ENCODE measurements at places on chromosomes 2 and 18.

GRCh38 chr2:77155511-77155910, 366.7 kb downstream of the LRRTM4 start:
- no peak for DNase-seq

DNA sequence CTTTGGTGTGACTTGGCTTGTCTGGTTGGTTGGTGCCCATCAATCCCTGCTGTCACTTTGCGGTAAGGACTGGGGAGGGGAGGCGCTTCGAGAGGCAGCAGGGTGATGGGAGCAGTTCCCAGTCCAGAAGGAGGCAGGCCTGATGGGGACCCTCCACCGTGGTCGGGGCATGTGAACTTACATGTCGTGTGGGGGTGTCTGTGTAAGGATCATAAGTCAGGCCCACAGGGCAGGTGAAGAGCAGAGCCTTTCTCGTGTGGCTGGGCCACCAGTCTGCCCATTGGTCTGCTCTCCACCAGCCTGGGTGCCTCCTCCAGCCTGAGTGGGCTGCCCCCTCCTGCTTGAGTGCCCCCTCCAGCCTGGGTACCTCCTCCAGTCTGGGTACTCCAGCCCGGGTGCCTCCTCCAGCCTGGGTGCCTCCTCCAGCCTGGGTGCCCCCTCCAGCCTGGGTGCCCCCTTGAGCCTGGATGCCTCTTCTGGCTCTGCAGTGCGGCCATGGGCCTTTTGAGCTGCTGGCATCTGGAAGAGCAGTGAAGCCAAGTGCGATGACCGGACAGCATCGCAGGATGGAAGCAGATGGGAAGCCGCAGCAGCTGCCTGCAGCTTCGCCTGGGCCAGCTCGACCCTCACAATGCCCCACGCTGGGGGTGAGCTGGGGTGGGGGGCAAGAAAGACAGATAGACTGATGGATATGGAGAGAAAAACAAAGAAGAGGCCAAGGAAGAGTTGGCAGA, 25.0 kb downstream of the ATOH8 start:
- no peak for DNase-seq

- DNase-seq, result no peak
Measured at GRCh38 chr2:187210726-187211125, 237.3 kb downstream of the CALCRL start.

DNA sequence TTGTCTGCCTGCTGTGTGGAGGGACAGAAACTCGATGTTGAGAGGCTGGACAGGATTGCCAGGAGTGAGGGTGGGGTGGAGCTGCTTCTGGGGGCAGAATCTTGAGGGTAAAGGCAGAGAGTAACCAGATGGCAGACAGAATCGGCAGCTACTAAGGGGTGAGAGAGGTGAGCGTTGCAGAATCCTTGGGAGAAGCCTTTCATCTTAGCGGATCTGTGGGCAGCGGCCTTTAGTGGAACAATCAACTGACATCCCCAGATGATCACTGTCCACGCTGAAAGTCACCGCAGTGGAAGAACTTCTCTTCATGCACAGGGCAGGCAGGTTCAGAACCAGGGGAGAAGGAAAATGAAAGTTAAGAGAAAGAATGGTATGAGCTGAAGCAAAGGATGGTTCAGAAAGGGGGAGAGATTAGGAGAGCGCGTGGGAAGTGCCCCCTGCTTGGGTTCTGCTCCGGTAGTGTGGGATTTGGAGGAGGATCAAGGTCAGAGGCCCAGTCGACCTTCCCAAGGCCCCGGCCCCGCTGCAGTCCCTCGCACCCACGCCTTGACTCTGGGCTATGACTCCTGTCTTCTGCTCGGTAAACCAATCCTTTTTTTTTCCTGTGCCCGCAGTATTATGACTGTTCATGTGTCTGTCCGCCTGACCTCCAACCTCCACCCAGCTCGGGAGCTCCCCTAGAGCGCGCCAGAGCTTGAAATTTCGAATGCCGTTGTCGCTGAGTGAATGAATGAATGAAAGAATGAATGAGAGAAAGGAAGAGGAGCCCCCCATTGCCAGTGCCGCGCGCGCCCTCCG, 584 bp downstream of the BOLA3 start:
- DNase-seq, result peak; percentile 40

DNA sequence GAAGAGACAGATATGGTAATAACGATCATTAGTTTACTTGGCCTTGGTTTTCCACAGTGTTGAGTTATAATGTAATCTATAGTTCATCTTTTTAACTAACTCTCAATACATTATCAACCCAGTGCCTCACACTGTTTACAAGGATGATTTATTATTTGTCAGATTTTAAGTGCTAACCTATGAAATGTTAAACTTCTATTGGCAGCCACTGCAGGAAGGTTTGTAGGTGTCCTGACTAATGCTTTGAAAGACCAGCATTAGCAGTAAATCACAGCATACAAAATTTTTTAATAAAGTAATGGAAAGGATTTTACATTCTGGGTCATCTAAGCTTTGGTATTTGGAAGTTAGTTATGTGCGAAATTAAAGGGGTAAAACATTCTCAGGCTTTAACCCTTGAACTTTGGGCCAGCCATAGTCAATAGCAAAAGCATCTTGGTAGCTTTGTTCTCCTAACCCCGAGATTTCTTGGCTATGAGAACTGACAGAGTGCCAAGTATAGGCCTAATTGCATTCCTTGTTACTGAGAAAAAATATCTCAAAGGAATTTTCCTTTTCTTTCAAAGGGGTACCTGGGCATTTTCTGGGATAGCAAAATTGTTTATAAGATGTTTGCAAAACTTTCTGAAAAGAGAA, 30.6 kb downstream of the SPATS2L start:
- no peak for DNase-seq

GRCh38 chr2:121532894-121533293, 2.2 kb downstream of the RNU4ATAC start:
- DNase-seq, result peak; percentile 78

DNA sequence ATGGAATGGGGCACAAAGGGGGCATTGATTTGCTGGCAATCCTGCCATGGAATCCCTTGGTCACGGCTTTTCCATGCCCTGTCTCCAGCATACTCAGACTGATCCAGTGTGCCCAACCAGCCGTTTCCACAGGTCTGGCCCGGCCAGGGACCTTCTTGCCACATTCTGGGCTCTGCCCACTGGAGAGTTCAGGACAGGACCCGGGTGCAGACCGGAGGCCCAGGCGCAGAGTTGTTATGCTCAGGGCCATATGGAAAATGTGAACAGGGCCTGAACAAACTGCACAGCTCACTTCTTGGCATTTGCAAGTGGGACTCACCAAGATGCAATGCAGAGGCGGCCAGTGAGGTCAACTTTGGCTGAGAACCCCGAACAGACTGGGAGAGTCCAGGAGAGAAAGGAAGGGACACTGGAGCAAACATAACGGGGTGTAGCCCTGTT, 15.6 kb upstream of the ASAP2 start:
- DNase-seq, result peak; percentile 68

DNA sequence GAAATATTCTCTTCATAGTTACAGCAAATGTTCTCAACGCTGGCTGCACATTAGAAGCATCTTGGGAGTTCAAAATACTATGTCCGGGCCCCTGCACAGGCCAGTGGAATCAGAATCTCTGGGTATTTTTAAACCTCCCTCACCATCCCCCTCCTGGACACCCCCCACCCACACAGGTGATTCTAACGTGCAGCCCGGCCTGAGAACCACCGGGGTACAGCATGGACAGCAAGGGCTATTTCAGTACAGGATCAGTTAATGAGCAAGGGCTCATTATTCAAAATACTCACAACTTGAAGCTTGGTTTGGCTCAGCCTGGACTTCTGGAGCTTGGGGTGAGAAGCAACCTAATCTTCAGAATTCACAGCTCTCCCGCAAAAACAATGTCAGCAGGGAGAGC, 31.4 kb downstream of the INO80C start:
- DNase-seq, result no peak

DNA sequence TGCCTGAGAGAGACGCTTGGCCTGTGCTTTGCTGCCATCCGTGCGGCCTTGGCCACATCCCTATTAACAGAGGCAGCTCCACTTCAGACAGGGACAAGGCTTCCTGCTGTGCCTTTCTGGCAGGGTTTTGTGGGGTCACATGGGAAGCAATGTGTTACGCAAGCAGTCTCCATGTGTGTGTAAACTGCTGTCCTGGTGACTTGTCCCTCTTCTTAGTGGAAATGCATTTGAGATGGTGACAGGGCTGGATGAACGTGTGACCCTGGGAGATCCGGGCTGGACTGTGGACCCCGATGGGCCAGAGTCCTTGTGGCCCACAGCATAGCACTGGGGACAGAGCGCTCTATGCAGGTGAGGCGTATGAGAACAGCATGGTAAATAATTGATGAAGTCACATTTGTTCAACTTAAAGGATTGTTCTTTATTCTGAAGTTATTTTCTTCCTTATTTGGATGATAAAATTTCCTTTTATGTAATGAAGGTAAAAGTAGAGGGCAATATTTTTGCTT, 23.2 kb downstream of the ASB1 start:
- DNase-seq, result no peak

- peak; percentile 78 for DNase-seq
Measured at GRCh38 chr2:113167115-113167932, 6.4 kb upstream of the PSD4 start.

GRCh38 chr18:39862341-39862740, 2092.7 kb upstream of the PIK3C3 start:
- DNase-seq, result no peak

GRCh38 chr2:240440251-240440650, 4.8 kb downstream of the GPC1 start:
- no peak for DNase-seq

DNA sequence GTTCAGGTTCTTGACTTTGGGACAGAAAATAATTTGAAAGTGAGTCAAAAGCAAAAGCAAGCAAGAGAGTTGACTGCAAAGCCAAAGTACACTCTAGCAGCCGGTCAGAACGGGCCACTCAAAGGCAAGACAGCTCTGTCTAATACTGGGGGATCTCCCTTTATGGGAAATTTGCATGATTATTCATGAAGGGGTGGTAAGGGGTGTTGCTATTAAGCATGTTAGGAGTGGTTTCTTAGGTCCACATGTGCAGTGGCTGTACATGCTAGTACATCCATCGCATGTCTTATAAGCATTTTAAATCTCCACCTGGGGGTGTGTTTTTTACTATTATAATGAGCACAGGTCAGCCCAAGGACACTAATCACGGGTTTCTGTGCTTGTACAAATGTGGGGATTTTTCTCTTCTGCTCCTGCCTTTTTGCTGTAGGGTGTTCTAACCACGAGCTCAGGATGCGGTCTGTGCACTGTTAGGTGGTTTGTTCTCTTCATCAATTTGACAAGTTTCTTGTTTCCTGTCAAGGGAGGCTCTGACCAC, 60.2 kb upstream of the SPP2 start:
- DNase-seq, result peak; percentile 56

- DNase-seq, result no peak
Measured at GRCh38 chr2:98959810-98960507, 23.9 kb upstream of the CRACDL start.

DNA sequence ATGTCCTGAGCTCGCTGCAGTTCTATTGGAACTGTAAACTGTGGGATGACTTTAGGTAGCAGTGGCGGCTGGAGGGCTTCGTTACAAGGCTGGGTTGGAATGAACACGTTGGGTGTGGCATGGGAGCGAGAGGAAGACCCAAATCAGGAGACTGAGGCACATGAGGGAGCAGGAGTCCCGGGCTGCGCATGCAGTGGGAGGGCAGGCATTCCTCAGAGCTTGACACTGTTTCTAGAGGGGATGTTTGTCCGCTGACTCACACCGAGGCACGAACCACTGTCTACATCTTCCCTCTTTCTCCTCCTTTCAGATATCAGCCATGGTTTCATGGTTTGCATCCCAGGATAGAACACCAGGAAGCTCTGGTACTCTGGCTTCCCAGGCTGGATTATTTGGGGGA, 40.6 kb upstream of the LAMA1 start:
- DNase-seq, result peak; percentile 36

DNA sequence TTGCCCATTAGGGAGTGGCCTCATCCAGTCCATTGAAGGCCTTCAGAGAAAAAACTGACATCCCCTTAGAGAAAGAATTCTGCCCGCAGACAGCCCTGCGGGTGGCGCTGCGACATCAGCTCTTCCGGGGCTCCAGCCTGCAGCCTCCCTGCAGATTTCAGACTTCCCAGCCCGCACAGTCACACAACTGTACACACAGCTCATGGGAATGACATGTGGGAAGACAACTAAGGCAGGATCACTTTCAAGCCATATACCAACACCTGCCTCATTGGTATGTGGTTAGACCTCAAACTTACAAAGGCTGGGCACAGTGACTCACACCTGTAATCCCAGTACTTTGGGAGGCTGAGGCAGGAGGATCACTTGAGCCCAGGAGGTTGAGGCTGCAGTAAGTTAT, 24.8 kb upstream of the TUBB6 start:
- DNase-seq, result peak; percentile 80

DNA sequence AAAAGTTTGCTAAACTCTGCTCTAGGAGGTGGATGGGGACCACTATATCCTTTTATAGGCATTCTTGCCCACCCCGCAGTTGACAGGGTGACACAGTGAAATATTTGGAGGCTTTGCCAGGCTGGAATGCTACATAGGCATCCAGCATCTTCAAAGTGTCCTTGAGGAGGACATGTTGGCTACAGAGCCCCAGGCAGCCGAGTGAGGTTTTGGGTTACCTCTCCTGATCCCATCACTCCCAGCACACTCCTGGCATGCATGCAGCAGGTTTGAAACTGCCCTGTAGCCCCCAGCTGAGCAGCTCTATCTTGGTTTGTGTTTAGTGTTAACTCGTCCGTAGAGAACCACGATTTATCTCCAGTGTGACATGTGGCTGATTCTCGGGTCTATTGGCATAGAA, 7.3 kb downstream of the FOSL2 start:
- DNase-seq, result peak; percentile 31

DNA sequence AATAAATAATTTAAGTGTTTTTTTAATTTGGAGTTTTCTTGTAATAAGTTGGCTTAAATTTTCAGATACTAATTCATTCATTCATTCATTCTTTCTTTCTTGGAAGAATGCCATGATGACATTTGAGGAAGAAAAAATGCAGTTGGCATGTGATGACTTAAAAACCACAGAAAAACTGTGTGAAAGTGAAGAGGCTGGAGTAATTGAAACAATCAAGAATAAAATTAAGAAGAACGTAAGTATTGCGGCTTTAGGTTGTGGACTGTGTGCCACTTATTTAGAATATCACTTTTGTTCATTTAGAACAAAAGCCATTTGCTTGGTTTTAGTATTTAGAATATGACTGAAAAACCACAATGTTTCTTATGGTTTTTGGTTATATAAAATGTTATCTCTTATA, 51.4 kb downstream of the TTC39C start:
- no peak for DNase-seq
